Stimulated activated CD4-positive, alpha-beta T cell treated with anti-CD3 and anti-CD28 coated beads, Interleukin-1b, Interleukin-23, amount 100 ng/mL, for 1 hour (primary cell): ENCODE measurements at places on chromosomes 2 and 18.

DNA sequence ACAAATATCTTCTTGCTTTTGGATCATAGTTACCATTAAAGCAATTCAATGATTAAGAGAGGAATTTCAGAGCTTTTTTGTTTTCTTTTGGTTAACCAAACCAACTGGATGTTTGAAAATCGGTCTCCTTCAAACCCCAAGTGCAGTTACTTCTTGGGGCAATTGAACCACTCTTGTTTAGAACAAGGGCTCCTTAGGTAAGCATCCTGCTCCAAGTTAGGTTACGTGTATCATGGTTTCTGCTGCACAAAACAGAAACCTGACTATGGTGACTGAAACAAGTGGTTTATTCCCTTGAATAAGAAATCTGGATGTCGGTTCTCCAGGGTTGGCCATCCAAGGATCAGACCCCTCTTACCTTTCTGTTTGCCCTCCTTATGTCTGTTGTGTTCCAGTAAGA lies 16.1 kb upstream of the LGALSL start:
- no peak for DNase-seq

DNA sequence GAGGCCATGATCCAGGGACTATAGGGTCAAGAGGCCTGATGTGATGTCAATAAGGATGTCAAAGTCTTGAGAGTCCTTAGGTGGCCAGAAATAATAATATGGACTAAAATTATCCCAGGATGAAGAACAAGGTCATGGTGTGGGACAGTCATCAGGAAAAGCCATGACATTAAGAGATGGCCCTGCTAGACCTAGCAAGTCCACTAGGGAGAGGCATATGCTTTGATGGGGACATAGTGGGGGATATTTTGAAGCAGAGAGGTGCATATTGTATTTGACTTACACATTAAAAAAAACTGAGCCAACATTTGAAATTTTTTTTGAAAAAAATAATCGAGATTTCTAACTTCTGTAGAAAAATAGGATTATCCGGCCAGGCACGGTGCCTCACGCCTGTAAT lies 53.3 kb upstream of the CXCR4 start:
- DNase-seq, result no peak

GRCh38 chr2:31078011-31078410 lies 60.2 kb downstream of the GALNT14 start:
- no peak for DNase-seq

DNA sequence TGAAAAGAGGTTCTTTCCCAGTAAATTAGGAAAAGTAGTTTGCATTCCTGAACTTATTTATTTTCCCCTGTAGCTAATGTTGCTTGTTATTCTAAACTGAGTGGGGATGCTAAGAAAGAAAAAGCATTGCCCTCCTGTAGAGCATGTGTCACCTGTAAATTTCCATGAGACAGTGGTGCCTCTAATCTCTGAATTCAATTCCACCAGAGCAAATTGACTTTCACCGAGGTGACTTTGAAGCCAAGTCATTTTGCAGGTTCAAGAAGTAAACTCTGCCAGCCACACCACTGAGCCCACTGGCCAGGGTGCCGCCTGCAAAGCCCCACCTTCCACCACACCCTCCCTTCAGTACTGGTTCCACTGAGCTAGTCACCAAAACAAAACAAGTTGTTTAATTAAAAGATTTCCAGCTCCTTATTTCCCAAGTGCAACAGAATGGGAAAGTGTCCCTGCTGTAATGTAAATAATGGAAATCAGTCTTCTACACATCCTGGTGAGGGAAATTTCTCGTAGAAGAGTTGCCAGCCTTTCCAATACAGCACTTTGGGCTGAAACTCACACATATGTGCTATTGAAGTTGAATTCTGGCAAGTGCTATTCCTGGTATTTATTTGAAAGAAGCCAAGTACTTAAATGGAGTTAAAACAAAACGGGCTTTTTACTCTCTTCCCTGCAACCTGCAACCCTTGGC lies 254.8 kb downstream of the RNF152 start:
- no peak for DNase-seq

GRCh38 chr18:28036488-28036887 lies 140.4 kb downstream of the CDH2 start:
- DNase-seq, result no peak

GRCh38 chr2:203948733-203949132 lies 12.2 kb downstream of the ICOS start:
- no peak for DNase-seq

GRCh38 chr2:121617042-121617599 lies 32.1 kb downstream of the CLASP1 start:
- no peak for DNase-seq

GRCh38 chr2:119826370-119826961 lies 66.7 kb downstream of the PTPN4 start:
- no peak for DNase-seq

- no peak for DNase-seq
Observed at GRCh38 chr2:176421297-176422050, 152.2 kb downstream of the MTX2 start.

- no peak for DNase-seq
Observed at GRCh38 chr2:3200420-3200939, 177.1 kb downstream of the EIPR1 start.

DNA sequence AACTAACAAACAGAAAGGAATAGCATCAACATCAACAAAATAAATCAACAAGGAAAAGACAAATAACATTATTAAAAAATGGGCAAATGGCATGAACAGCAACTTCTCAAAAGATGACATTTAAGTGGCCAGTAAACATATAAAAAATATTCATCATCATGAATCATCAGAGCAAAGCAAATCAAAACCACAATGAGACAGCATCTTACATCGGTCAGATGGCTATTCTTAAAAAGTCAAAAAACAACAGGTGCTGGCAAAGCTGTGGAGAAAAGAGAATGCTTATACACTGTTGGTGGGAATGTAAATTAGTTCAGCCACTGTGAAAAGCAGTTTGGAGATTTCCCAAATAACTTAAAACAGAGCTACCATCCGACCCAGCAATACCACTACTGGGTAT lies 327.1 kb downstream of the CMPK2 start:
- no peak for DNase-seq

- no peak for DNase-seq
Observed at GRCh38 chr2:59249441-59250306, 1008.5 kb upstream of the FANCL start.

- no peak for DNase-seq
Observed at GRCh38 chr2:52518678-52519077, 1248.9 kb upstream of the CHAC2 start.

GRCh38 chr2:152606941-152607340 lies 110.3 kb downstream of the PRPF40A start:
- DNase-seq, result no peak

- DNase-seq, result no peak
Observed at GRCh38 chr2:183935005-183935404, 663.3 kb upstream of the ZNF804A start.

DNA sequence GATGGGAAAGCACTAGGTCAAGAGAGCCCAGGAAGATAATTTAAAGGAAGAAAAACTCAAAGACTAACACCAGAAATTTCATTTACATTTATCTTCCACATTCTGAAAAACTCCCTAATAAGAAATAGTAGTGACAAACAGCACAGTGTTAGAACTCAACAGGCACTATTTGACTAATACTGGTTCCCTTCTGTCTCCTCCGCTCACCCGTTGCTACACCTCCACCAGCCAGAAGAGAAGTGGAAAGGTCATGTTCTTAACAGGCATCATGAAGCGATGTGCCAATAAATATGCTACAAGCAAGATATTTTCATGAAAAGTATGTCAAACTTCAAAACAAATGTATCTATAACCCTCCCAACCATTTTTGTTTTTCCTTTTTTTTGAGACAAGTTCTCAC lies 5.7 kb downstream of the ROCK1 start:
- DNase-seq, result no peak

DNA sequence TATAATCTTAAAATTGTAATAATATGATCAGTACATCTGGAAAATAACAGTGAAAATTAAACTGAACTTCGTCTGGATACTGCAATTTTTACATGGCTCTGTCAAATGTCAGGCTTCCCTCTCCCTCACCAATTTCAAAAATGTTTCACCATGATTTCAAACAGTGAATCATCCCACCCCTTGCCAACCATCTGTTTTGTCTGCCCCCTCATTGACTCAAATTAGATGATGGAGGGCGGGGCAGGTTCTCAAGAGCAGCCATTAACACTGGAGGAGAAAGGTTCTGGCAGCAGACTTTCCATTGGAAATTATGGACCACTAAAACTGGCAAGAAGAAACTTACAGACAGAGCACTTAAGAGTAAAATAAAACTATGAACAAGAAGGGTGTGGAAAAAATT lies 1195.7 kb upstream of the ZEB2 start:
- no peak for DNase-seq

GRCh38 chr2:36477746-36478145 lies 120.2 kb downstream of the FEZ2 start:
- no peak for DNase-seq

- no peak for DNase-seq
Observed at GRCh38 chr2:236689393-236689700, 119.7 kb downstream of the ACKR3 start.

DNA sequence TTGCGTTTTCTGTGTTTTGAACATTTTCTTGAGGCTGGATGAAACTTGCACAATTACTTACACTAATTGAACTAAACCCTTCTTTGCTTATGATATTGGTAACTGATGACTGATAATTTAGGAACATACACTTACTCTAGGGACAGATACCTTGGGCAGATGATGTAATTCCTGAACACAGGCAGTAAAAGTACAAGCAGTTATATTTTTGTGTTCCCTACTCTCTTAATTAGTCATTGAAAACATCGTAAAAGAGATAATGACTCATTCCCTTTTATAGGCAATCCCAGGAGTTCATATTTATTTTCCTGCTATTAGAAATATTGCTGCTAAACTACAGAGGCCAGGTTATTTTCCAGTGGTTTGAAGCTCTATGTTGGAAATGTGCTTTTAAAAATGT lies 46.4 kb downstream of the CCDC85A start:
- DNase-seq, result no peak

- DNase-seq, result no peak
Observed at GRCh38 chr18:76720683-76721082, 101.7 kb upstream of the ZNF236 start.

DNA sequence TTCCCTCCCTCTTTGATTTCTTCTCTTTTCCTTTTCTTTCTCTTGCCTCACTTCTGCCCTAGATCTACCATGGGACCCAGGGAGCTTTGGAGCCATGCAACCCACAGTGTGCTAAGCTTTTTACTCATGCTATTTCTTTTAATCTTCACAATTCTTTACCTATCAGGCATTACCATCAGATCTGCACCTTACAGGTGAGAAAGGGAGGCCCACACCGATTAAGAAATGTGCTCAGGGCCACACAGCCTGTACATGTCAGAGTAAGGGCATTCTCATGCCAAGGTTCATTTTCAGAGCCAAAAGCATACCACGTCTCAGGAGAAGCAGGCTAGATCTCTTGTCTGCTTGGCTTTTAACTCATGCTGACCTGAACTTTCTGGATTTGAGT lies 161.9 kb downstream of the RPIA start:
- no peak for DNase-seq

DNA sequence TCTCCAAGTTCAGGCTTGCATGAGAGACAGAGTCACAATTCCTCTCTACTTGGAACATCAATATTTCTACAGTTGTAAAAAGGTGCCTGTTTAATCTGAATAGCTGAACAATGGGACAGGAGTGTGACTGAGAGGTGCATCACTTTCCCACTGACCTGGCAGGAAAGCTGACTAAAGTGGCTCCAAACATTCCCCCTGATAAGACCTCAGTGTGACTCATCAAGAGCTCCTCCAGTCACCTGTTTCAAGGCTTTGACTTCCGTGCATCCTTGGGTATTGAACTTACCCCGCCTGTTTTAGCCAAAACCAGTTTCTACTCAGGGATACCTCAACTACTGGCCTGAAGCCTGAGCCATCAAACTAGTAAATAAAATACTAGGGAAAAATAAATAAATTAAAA lies 453.9 kb upstream of the DDX18 start:
- no peak for DNase-seq

- no peak for DNase-seq
Observed at GRCh38 chr18:22045221-22045918, 124.0 kb upstream of the GATA6 start.

GRCh38 chr2:5315512-5315911 lies 376.7 kb upstream of the SOX11 start:
- no peak for DNase-seq

DNA sequence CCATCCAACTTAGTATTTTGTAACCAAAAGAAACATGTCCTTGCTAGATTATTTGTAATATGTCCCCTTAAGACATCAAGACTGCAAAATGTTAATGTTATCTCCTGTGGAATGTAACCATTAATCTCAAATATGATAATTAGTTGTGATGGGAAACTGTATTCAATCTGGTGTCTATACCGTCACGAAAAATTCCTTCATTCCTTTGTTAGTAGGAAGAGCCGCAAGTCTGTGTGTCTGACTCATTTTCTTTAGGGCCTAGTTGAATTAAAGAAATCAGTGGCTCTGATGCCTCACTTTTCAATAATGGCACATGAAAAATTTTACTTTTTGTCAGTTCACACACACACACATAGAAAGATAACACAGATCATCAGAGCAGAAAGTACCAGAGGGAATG lies 127.1 kb upstream of the CHAC2 start:
- no peak for DNase-seq

- no peak for DNase-seq
Observed at GRCh38 chr2:88613921-88614320, 13.3 kb downstream of the EIF2AK3 start.

DNA sequence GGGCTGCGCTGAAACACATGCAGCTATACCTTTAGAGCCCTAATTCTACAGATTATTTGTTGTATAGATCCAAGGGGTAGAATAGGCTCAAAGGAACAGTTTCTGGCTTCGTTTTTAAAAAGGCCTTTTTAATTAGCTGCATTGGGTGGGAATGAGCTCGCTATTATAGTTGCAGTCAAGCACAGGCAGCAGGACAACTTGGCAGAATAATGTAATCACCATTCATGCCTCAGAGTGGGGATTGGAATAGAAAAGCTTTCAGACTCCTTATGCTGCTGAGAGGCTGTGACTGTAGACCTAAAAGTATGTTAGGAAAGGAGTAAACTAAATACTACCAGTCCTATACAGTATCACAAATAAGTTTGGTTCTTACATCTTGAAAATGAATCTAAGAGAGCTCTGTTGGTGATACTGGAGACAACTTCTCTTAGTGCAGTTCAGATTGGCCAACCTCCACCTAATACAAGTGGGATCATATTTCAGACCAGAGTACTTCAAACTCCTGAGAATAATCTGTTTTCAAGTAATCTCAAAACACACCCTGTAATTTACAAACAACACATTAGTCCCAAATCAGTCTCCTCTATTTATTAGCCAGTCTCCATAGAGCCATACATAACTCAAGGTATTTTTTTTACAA lies 121.4 kb downstream of the ANTXR1 start:
- DNase-seq, result no peak

DNA sequence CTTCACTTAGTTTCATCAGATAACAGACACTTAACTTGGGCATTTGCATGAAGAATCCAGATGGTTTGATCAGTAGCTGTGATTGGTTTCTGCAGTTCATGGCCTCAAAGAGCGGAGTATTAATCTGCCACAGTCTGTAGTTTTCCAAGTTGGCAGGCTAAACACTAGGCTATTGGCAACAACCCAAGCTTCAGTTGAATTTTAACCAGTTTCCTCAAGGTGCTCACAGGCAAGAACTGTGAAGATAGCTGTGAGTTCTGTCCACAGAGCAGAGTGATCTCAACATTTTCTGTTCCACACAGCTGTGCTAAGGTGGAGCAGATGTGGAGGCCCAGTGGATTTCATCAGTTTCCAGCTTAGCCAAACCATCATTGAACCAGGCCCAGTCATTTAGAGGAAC lies 469.5 kb upstream of the LINC00305 start:
- no peak for DNase-seq

GRCh38 chr2:44616667-44617155 lies 255.0 kb downstream of the CAMKMT start:
- DNase-seq, result no peak
